Thoracic aorta (tissue), 2 donors: ENCODE measurements at places on chromosomes 6 and 20. TPM values are rescaled to one million over a fixed set of nuclear protein-coding genes. Genes with fewer than 3 reads are reported as not detected.

Gene EGFL8
- total RNA-seq: 13.8 TPM

Gene ANKRD6
- total RNA-seq: 35.3 TPM

Gene GTSF1L
- not detected for total RNA-seq

Gene HRH3
- total RNA-seq: not detected

Gene MAP7
- total RNA-seq: 6.9 TPM

Gene MARCKS
- total RNA-seq: 34.3 TPM

Gene ADAM33
- total RNA-seq: 177 TPM

Gene CRNKL1
- 17.3 TPM for total RNA-seq

DNA sequence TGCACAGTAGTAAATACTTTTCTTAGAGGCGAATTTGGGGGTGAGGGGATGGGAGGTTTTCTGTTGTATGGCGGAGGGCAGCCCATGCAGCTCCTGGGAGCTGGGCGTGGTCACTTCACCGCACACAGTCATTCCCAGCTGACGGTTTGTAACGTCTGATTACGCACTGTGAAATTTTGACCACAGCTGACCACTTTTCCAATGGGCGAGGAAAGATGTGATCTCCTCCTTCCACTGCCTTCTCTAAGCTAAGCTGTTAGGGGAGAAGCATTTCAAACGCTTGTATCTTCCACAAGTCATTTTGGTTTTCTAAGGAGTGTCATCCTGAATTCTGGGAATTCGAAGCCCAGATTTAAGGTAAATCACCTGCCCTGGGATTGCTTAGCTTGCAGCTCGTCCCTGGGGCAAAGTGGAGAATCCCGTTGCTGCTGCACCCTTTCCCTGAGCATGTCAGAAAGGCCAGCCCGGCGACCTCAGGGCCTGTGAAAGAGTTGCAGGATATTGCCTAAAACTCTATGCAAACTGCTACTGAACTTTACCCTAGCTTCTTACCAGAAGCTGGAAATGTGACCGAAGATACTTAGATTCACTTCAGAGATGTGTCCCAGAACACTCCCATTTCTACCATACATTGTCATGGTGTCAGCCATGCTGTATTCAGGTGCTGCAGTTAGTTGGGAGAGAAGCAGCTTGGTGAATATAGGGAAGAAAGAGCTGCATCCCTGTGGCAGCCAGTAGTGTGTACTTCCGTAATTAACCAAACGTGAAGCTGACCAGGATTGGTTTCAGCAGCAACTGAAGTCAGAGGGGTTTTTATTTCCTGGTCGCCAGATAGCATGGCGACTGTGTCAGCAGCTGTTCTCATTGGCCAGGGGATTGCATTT, 58.9 kb downstream of the RREB1 start:
- no peak for DNase-seq
- peaks cover 38% of the 10 kb centered on the region for H3K4me1 ChIP-seq
- no peak overlapping the region for H3K27ac ChIP-seq
- H3K36me3 ChIP-seq: no peaks in the 10 kb centered on the region
- H3K27me3 ChIP-seq: no peaks in the 10 kb centered on the region

- no peaks in the 10 kb centered on the region for H3K27me3 ChIP-seq
- no peak overlapping the region for H3K4me3 ChIP-seq
- H3K36me3 ChIP-seq: no peaks in the 10 kb centered on the region
- no peak for DNase-seq
These were observed 98.1 kb downstream of the FARS2 start for GRCh38 chr6:5359417-5359816.

DNA sequence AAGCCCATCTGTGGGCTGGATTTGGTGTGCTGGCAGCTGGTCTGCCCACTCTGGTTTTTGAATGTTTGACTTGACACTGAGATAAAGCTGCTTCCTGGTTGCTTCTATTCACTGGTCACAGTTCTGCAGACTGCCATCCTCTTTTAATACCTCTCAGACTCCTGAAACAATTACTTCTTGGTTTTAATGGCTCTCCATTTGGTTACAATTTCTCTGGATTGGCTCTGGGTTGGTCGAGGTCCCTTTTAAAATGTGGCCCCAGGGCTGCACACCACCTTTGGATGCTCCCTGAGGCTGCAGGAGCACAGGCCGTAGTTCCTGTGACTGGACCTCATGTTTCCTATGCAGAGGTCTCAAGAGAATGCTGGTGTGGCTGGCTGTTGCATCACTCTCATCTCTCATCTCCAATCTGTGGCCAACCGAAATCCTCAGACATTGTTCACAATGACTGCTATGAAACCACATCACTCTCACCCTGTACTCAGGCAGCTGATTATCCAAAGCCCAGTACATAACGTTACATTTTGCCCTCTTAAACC, 98.5 kb downstream of the INSM1 start:
- no peak overlapping the region for H3K27ac ChIP-seq
- H3K36me3 ChIP-seq: peaks cover 5% of the 10 kb centered on the region
- no peak for DNase-seq
- H3K4me3 ChIP-seq: no peak overlapping the region
- no peaks in the 10 kb centered on the region for H3K27me3 ChIP-seq
- no peaks in the 10 kb centered on the region for H3K4me1 ChIP-seq

GRCh38 chr6:324116-324728, 31.9 kb downstream of the DUSP22 start:
- no peak for DNase-seq
- no peaks in the 10 kb centered on the region for H3K27me3 ChIP-seq
- H3K36me3 ChIP-seq: no peaks in the 10 kb centered on the region
- H3K27ac ChIP-seq: no peak overlapping the region
- peaks cover 9% of the 10 kb centered on the region for H3K4me1 ChIP-seq
- H3K4me3 ChIP-seq: no peak overlapping the region

- no peaks in the 10 kb centered on the region for H3K27me3 ChIP-seq
- no peak for DNase-seq
- H3K4me3 ChIP-seq: no peak overlapping the region
- H3K27ac ChIP-seq: no peak overlapping the region
These were observed 916 bp upstream of the SUN5 start for GRCh38 chr20:33005132-33005566.

GRCh38 chr6:72203983-72204382, 317.6 kb downstream of the RIMS1 start:
- no peak for DNase-seq
- no peak overlapping the region for H3K27ac ChIP-seq
- H3K27me3 ChIP-seq: no peaks in the 10 kb centered on the region
- no peaks in the 10 kb centered on the region for H3K36me3 ChIP-seq
- no peaks in the 10 kb centered on the region for H3K4me1 ChIP-seq

- H3K36me3 ChIP-seq: no peaks in the 10 kb centered on the region
- H3K27me3 ChIP-seq: no peaks in the 10 kb centered on the region
- no peak overlapping the region for H3K27ac ChIP-seq
These were observed 281.7 kb upstream of the PRDM1 start for GRCh38 chr6:105804424-105804823.

- no peak overlapping the region for H3K27ac ChIP-seq
- H3K4me3 ChIP-seq: no peak overlapping the region
- no peak for DNase-seq
- H3K4me1 ChIP-seq: no peaks in the 10 kb centered on the region
- H3K36me3 ChIP-seq: no peaks in the 10 kb centered on the region
These were observed 137.7 kb upstream of the C6orf118 start for GRCh38 chr6:165447141-165447540.

DNA sequence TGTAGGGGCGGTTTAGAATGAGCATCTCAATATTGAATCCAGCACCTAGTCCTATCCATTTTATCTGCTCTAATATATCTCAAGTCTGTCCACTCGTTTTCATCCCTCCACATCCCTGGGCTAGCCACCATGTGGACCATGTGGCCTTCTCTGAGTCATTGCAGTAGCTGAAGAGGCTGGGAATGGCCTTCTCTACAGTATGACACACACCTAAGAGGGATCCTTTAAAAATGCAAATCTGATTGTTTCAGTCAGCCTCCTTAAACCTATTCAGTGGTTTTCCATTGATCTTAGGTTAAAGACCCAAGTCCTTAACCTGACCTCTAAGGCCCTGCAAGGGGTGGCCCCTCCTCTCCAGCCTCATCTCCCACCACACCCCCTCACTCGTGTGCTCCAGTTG, 9.4 kb downstream of the RING1 start:
- H3K4me1 ChIP-seq: peaks cover 13% of the 10 kb centered on the region
- H3K27ac ChIP-seq: no peak overlapping the region
- H3K27me3 ChIP-seq: peaks cover 2% of the 10 kb centered on the region
- DNase-seq: no peak
- H3K36me3 ChIP-seq: no peaks in the 10 kb centered on the region
- H3K4me3 ChIP-seq: no peak overlapping the region

- H3K27me3 ChIP-seq: no peaks in the 10 kb centered on the region
- H3K36me3 ChIP-seq: peaks cover 4% of the 10 kb centered on the region
- no peak overlapping the region for H3K4me3 ChIP-seq
These were observed 45.0 kb downstream of the KIAA1755 start for GRCh38 chr20:38215194-38216182.

DNA sequence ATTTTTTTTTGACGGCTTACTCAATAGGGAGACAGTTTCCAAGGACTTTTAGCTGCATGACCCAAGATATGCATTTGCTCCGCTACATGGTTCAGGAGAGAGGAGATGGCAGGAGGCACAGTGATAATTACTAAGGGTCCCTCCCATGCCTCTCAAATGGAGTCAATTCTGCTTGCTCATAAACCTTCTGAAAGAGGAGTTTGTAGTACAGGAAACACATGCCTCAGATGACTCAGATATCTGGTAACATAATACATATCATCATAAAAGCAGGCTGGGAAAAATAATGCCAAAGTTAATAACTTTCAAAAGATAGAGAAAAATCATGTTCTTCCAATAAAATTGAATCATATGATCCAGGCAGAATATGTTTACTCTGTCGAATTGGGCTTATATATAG, 97.6 kb upstream of the DEFB112 start:
- H3K27me3 ChIP-seq: no peaks in the 10 kb centered on the region
- H3K36me3 ChIP-seq: no peaks in the 10 kb centered on the region
- no peak overlapping the region for H3K27ac ChIP-seq
- DNase-seq: no peak

DNA sequence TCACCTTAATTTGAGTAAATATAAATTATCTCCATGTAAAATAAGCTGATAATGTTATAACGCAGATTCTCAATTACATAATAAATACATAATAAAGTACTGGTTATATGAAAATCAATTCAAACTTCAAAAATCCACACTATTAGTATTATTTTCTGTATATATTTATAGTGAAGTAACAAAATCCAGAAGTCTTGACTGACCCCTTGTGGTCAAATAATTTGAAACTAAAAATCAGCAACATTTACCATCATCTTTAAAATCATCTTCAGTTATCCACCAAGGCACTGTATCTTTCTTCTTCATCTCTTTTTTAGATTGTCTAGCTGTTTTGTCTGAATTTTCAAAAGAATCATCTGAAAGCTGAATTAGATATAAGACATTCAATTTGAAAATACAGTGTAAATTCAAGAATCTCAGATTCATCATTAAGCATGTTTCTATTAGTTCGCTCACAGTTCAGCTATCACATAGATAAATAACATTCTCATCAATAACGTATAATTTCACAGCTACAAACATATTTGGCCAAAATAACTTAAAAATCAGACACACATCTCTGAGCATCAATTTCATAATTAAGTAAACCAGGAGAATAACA, 6.5 kb downstream of the CEP162 start:
- no peaks in the 10 kb centered on the region for H3K36me3 ChIP-seq
- DNase-seq: no peak
- no peak overlapping the region for H3K4me3 ChIP-seq

GRCh38 chr6:52712136-52712535, 41.2 kb downstream of the TMEM14A start:
- H3K27ac ChIP-seq: no peak overlapping the region
- H3K27me3 ChIP-seq: no peaks in the 10 kb centered on the region
- no peaks in the 10 kb centered on the region for H3K36me3 ChIP-seq
- no peak for DNase-seq
- no peak overlapping the region for H3K4me3 ChIP-seq

DNA sequence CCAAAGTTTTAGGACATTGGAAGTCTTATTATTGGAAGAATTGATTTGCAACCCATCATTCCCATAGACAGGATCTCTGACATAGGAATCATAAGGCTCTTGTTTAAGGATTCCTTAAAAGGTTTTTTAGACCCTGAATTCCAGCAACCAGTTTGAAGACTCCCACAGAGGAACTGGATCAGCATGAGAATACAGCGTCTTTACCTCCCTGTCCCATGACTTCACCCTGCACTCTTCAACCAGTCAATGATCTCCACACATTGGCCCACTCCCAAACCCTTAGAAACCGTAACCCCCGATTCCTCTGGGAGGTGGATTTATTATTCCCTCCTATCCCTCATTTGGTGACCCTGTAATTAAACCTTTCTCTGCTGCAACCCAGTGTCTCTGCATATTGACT, 150.7 kb upstream of the PLCB4 start:
- no peaks in the 10 kb centered on the region for H3K27me3 ChIP-seq
- H3K4me3 ChIP-seq: no peak overlapping the region
- H3K36me3 ChIP-seq: no peaks in the 10 kb centered on the region

DNA sequence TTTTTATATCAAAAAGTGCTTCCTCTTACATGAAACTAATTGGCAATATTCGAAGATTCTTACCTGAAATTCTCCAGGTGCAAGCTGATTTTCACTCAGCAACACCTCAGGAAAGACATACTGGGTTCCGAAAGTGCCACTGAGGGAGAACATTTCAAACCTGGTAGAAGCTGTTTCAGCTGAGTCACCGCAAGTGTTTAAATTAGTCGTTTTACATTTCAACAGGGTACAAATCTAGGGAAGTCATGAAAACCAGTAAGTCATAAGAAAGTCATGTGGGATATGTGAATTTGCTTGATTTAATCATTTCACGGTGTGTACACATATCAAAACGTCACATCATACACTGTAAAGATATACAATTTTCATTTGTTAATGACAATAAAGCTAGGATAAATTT, 25.3 kb upstream of the TAAR1 start:
- DNase-seq: no peak
- no peaks in the 10 kb centered on the region for H3K36me3 ChIP-seq
- no peak overlapping the region for H3K4me3 ChIP-seq
- H3K27ac ChIP-seq: no peak overlapping the region
- no peaks in the 10 kb centered on the region for H3K4me1 ChIP-seq
- no peaks in the 10 kb centered on the region for H3K27me3 ChIP-seq

DNA sequence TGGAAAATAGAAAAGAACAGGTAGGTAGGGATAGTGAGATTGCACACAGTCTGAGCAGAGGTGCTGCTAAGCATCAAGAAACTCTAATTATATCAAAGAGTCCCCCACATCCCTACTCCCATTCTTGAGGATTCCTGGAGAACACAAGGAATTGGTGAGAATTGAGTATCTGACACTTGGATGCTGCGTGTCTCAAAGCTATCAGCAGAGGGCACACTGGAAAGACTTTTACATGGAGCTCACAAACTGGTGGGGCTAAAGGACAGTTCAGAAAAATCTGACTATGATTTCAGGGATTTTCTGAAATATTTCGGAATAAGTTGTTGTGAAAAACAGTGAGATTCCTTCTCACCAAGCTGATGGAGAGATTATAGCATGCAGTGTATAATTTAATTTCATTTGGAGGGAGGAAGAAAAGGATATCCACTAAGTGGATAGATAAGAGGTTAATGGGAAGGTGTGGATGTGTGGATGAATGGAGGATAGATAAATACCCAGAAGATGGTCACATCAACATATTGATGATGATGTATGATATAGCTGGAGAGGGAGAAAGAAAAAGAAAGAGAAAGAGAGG, 215.4 kb upstream of the DEFB112 start:
- H3K36me3 ChIP-seq: no peaks in the 10 kb centered on the region
- no peak overlapping the region for H3K27ac ChIP-seq
- H3K4me3 ChIP-seq: no peak overlapping the region
- H3K4me1 ChIP-seq: no peaks in the 10 kb centered on the region

GRCh38 chr20:20022498-20022897, 5.3 kb downstream of the NAA20 start:
- no peak for DNase-seq
- no peak overlapping the region for H3K27ac ChIP-seq
- no peaks in the 10 kb centered on the region for H3K36me3 ChIP-seq
- peaks cover 25% of the 10 kb centered on the region for H3K4me1 ChIP-seq

- H3K27ac ChIP-seq: no peak overlapping the region
- H3K36me3 ChIP-seq: peaks cover 13% of the 10 kb centered on the region
- DNase-seq: no peak
These were observed 17.4 kb downstream of the SERAC1 start for GRCh38 chr6:158150701-158151100.
